SIG-M5 (cell line): ENCODE measurements at places on chromosomes 11 and 22.

DNA sequence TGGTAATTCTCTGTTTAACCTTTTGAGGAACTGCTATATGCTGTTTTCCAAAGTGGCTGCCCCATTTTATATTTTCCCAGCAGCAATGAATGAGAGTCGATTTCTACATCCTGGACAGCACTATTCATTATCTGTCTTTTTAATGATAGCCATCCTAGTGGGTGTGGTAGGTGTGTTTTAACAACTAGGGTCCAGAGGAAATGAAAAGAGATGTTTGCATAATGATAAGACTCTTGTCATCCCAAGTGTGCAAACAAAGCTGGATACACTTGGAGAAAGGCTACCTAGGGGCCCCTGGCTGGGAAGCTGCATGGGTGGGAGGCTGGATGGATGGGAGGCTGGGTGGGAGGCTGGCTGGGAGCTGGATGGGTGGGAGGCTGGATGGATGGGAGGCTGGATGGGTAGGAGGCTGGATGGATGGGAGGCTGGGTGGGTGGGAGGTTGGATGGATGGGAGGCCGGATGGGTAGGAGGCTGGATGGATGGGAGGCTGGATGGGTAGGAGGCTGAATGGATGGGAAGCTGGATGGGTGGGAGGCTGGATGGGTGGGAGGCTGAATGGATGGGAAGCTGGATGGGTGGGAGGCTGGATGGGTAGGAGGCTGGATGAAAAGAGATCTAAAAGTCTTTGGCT is 158.0 kb downstream of the DSCAML1 start:
- no peak for DNase-seq

- DNase-seq = no peak
Measured at GRCh38 chr22:27340047-27340446, 461.5 kb downstream of the MN1 start.

DNA sequence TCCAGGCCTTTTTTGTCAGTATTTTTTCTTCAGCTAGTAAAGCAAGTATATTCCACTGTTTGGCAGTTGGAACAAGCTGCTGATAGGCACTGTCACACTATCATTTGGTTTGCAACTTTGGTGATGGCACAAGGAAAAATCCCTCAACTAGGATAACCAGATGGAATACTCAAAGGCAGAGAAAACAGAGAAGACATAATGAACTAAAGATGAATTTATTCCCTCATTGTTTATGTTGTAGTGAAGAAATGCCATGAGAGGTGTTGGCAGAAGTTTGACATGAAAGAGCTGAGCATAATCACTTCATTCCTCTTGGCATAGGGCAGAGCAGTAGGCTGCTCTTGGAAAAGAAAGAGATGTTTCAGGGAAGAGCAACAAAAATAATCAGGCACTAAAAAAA is 39.9 kb downstream of the FSHB start:
- DNase-seq = no peak

DNA sequence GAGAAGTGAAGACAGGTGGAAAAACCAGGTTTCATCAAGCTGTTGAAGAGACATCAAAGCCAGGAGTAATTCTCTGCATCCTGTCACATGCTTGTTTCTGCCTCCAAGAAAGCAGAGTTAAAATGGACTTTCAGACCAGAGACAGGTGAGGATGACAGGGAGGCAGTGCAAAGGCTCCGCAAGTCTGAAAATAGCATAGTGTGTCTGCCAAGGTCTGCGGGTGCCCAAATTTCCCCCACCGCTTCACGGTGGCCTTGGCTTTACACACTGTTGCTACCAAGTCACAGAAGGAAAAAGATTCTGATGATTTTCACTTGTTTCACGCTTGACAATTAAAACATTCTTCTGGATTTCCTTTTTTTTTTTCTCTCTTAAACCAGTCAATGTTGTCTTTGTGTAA is 44.2 kb downstream of the SNX19 start:
- DNase-seq = no peak

- DNase-seq = no peak
Measured at GRCh38 chr22:20436307-20436767, 1.3 kb downstream of the SCARF2 start.

GRCh38 chr11:2517016-2517385 is 72.2 kb downstream of the KCNQ1 start:
- no peak for DNase-seq

DNA sequence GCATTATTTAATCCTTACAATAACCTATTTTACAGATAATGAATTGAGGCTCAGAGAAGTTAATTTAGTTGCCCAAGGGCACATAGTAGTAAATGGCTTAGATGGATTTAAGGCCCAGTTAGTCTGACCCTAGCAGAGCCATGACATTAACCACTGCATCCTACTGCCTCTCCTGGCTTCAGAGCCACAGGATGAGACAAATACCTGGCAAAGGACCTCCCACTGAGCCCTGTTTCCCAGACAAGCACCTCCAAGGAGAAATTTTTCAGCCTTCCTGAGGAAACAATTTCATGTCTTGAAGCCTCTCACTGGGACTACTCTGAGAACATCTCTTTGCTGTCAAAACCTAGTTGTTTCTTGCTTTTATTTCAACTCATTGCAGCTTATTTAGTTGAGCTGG is 28.4 kb downstream of the IZUMO1R start:
- no peak for DNase-seq

DNA sequence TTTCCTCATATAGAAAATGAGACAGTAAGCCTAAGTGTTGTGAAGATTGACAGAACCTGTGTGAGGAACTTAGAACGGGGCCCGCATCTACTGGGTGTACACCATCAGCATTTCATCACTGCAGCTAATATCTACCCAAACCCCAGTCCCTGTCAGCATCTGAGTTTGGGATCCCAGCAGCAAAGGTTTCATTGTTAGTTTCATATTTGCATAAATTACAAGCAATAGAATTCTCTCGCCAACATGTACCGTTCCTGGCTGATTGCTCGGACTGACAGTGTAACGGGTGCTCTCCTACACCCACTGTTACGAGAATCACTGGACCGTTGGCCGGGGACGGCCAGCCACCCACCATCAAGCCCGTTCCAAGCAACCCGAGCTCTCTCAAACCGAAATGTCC is 10.4 kb upstream of the TMPRSS6 start:
- DNase-seq = no peak

DNA sequence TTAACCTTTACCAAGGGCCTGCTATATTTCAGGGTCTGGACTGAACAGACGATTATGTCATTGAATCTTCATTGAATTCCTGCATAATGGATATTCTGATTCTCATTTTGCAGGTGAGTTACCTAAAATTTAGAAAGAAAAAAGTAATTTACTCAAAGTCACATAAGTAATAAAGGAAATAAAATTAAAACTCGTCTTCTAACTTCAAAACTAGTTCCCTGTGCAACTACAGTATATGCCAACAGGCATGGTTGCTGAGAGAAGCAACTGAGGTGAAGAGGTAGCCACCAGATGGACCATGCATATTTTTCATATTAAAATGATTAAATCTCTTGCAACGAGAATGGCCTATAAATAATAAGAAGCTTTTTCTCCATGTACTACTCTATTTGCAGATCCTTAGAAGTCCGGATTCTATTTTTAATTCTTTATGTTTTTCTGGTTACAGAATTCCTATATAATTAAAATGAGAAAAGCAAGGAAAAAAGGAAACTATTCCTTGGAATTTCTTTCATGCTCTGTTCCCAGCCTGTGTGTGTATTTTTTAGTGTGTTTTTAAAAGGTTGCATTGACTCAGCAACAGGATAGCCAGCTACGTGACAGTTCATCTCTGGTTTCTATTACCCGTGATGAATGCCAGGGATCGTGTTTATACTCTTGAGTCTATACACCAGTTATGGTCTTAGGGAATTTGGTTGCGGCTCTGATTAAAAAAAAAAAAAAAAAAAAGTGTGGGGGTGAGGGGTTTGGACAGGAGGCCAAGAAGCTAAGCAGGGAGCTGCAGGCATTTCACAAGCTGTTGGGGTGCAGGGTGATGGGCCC is 186.8 kb downstream of the ETS1 start:
- no peak for DNase-seq

- DNase-seq = no peak
Measured at GRCh38 chr11:35305670-35306382, 113.5 kb downstream of the SLC1A2 start.

- no peak for DNase-seq
Measured at GRCh38 chr22:44119669-44120313, 60.9 kb upstream of the PARVG start.

DNA sequence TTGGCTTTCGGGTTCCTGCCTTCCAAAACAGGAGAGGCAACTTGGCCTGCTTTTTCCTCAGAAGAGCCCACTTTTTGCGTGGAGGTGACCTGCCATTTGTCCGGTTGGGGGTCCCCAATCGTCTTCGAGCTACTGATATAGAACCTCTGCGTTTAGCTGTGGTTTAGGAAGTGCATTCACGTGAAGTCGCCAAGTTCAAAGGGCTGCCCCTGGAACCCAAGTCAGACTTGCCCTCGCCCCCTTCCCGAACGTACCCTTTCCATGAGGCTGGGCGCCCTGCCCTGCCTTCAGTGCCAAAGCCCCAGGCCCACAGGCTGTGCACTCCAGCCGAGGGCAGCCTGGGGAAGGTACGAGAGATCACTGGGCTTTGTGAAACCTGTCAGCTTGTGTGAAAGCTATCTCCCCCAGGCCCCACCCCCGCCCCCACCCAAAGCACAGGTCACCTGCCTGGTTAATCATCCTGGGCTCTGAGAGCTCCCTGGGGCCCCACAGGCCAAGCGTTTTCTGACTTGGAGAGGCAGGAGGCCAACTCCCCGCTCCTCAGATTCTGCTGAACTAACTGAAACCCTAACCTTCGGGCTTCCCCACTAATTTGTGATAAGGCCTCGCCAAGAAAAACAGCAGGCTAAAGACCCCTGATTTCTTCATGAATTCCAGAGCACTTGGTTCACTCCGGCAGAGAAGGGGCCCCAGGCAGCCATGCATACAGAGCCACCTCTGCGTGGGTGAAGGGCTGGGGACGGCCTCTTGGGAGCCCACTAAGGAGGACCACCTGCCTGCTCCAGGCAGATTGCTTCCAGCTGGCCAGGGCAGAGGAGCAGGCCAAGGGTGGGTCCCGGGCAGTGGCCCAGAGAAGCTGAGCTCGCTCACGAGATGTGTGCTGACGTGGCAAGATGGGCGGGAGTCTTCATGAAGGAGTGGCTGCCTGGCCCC is 25.8 kb upstream of the KCNQ1OT1 start:
- DNase-seq = no peak

- no peak for DNase-seq
Measured at GRCh38 chr11:37040921-37041320, 442.9 kb upstream of the RAG2 start.

GRCh38 chr22:22857607-22858558 is 29.7 kb upstream of the IGLL5 start:
- DNase-seq = no peak

- DNase-seq = no peak
Measured at GRCh38 chr11:63933459-63933858, 5.3 kb upstream of the NAA40 start.

GRCh38 chr22:22802339-22802970 is 85.2 kb upstream of the IGLL5 start:
- no peak for DNase-seq

GRCh38 chr22:24894220-24894975 is 52.1 kb downstream of the LHFPL7 start:
- DNase-seq = peak; percentile 34

DNA sequence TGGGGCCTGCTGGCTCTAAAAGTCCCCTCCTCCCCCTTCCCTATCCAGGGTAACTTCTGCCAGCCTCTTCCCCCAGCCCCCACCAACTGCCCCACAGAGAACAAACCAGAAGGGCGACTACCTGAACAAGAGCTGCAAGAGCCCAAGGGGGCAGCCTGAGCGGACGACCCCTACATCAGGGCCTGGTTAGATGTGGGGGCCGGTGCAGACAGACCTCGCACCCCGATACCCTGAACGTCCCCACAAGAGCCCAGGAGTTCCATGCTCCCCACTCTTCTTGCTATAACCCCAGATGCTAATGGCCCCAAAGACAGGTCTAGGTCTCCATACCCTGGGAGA is 20.7 kb downstream of the SUN2 start:
- DNase-seq = no peak

GRCh38 chr11:120877746-120878365 is 146.0 kb upstream of the TBCEL start:
- no peak for DNase-seq

DNA sequence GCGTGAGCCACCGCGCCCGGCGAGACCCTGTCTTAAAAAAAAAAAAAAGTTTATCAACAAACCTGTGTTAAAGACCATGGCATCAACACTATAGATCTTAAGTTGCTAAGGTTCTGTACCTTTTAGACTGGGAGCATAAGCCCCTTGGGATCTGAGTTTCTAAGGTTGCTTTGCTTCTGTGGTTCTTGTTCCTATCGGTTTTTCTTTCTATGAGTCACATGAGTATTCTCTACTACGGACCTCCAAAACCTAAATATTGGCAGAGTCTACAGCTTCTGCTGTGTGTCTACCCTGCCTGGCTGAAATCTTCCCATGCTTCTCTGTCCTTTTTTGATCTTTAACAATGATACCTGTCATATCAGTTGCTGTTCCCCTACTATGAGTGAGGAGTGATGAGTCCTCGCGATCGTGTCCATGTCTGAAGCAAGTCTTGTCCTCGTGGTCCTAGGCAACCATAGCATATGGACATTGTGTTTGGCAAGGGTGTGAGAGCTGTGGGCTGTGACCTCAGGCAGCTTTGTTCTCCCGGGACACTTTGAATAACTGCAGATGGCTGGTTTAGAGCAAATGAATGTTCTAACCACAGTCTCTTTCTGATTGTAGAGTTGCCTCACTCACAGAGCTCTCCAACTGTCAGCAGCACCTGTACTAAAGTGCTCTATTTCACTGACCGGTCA is 9.0 kb upstream of the DLAT start:
- no peak for DNase-seq

DNA sequence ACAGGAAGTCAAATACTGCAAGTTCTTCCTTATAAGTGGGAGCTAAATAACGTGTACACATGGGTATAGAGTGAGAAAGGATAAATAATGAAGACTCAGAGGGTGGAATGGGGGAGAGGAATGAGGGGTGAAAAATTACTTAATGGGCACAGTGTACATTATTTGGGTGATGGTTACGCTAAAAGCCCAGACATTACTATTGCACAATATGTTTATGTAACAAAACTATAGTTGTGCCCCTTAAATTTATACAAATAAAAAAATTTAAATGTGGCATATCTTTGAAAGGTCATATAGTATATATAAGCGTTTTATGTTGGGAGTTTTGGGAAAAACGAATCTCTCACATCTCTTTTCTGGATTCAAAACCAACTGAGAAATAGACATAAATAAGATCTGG is 96.1 kb downstream of the KIF18A start:
- DNase-seq = no peak

GRCh38 chr11:42552786-42553185 is 759.0 kb upstream of the API5 start:
- no peak for DNase-seq

- no peak for DNase-seq
Measured at GRCh38 chr22:50708474-50708873, 29.5 kb upstream of the ACR start.
